ENCODE measurements at places on chromosomes 3 and 15.

- no peak for DNase-seq
Measured at GRCh38 chr3:76702676-76703075, 337.2 kb upstream of the ROBO2 start.

- DNase-seq: peak; percentile 31
Measured at GRCh38 chr3:54967731-54968161, 39.9 kb upstream of the LRTM1 start.

DNA sequence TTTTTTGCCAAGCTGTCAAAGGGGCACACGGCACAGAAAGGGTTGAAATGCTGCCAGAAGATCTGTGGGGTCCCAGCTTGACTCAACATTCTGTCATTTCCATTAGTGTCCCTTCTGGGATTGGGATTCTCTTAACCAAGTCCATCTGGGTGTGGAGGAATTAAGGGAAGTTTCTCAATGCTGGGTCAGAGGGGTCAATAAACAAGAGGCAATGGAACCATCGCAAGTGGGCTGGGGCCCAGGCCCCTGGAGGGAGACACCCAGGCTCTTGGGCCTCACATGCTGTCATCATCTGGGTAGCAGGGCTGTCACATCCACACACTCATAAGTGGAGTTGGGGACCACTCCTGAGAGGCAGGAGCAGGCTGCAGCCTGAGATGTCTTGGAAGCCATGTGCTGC, 8.1 kb upstream of the APOD start:
- DNase-seq: no peak

- DNase-seq: peak; percentile 68
Measured at GRCh38 chr3:153209596-153209995, 47.6 kb downstream of the RAP2B start.

DNA sequence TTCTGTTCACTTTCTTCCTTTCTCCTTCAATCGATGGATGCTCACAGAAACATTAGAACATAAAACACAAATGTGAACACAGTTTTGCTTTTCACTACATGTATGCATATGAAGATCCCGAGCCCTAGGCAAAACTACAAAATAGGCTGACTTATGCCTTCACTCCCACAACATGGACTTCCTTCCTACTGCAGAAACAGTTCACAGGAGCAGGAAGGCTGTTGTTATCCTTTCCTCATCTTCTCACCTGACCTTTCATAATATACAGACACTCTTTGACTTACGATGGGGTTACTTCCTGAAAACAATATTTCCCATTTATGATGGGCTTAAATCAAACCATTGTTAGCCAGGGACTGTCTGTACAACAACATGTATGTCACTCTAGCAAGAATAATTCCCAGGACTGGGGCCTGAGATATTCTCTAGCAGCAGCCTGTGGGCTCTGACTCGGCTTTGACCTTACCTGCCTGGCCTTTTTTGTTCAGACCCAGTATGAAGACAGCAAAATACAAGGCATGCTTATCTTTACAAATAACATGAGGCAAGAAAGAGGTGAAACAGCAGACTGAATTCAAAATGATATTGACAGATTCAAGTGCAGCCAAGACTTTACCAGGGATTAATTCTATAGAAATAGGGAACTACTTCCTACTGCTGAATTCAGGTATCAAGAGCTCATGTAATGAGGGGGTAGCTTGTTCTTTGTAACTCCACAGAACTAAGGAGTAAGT, 51.8 kb upstream of the PLXND1 start:
- no peak for DNase-seq

- DNase-seq: no peak
Measured at GRCh38 chr3:99246010-99246654, 344.6 kb upstream of the DCBLD2 start.

DNA sequence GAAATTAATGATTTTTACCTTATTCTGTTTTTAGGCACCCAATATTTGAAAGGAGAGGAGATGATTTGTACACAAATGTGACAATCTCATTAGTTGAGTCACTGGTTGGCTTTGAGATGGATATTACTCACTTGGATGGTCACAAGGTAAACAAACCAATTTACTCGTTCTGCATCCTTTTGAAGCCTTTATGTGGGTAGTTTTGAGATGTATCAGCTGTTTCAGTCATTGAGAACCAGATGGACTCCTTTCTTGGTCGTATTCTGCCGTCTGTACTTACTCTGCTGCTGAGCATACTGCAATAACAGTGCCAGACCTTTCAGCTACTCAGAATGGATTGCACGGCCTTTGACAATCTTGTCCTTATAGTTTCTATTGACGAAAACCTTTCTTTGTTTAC, 13.3 kb downstream of the DNAJB11 start:
- no peak for DNase-seq

GRCh38 chr15:90667073-90667754, 49.9 kb upstream of the BLM start:
- no peak for DNase-seq

GRCh38 chr3:31760654-31761053, 220.4 kb downstream of the OSBPL10 start:
- DNase-seq: no peak

GRCh38 chr3:127647845-127648204, 18.8 kb downstream of the PODXL2 start:
- no peak for DNase-seq
